ENCODE measurements at places on chromosomes 5 and 9.

- DNase-seq: no peak
Measured at GRCh38 chr5:171369056-171369455, 18.6 kb upstream of the NPM1 start.

DNA sequence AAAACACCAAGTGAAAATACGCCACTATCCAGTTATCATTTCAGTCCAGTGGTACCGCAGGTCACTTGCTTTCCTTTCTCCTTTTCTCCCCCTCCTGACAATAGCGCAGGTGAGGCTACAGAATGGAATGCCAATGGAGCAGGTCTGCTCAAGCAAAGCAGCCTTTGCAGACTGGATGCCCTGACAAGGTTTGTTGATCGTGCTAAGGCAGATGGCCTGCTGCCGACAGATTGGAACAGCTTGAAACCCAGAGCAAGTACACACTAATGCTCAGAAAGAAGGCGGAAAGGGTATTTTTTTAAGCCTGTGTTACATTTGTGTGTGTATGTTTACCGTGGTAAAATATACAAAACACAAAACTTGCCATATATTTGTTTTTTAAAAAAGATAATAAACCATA lies 19.4 kb downstream of the SPACA9 start:
- no peak for DNase-seq

- no peak for DNase-seq
Measured at GRCh38 chr5:177472460-177473442, 683 bp downstream of the DBN1 start.

DNA sequence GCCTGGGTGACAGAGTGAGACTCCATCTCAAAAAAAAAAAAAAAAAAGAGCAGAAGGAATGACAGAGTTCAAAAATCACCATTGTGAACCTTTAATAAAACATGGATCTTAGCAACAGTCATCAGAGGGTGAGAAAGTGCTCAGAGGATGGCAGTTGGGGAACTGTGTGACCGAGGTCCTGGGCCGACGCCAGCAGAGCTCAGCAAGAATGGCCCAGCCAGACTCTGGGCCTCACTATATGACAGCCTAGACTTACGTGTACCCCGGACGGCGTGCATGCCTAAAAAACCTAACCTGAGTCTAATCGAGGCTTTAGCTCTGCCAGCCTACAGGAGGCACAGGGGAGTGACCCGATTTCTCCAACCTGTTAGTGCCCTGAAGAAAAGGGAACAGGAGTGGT lies 64.3 kb downstream of the MVB12B start:
- DNase-seq: no peak

- no peak for DNase-seq
Measured at GRCh38 chr9:84617411-84618029, 52.0 kb upstream of the NTRK2 start.

All from H9 (cell line).